ENCODE measurements at places on chromosomes 5 and 9.

- DNase-seq, result no peak
Measured at GRCh38 chr9:92405818-92406217, 1.4 kb upstream of the OGN start.

DNA sequence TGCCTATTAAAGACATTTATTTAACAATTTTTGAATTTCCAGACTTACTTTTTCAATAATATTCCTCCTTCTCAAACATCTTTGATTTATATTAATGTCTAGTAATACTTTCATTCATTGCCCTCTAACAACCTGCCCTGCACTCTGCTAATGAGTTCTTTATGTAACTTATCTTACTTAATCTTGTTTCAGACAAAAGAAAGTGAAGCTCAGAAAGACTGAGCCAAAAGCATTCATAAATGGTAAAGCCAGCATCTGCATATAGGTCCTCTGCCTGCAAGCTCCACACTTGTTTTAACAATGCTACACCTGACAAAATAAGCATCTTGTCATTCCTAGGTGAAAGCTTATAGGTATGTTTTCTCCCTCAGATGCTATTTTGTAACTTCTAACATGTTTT lies 2.4 kb upstream of the TNPO1 start:
- DNase-seq, result no peak

- no peak for DNase-seq
Measured at GRCh38 chr5:107541400-107541799, 129.3 kb downstream of the EFNA5 start.

DNA sequence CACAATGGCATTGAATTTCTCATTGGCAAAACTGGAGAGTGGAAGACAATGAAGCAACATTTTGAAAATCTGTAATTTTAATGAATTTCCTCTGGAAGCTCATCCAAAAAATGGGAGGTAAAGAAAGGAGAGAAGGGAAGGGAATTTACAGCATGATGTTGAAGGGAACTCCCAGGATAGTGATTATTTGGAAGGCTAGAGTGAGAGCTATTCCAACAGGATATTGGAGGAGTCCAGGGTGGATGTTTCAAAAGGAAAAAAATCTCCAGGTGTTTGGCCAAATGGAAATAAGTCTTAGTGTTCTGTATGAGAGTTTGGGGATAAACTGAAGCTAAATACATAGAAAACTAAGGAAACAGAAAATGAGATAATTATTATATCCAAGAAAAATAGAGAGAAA lies 106.2 kb downstream of the IZUMO3 start:
- no peak for DNase-seq

DNA sequence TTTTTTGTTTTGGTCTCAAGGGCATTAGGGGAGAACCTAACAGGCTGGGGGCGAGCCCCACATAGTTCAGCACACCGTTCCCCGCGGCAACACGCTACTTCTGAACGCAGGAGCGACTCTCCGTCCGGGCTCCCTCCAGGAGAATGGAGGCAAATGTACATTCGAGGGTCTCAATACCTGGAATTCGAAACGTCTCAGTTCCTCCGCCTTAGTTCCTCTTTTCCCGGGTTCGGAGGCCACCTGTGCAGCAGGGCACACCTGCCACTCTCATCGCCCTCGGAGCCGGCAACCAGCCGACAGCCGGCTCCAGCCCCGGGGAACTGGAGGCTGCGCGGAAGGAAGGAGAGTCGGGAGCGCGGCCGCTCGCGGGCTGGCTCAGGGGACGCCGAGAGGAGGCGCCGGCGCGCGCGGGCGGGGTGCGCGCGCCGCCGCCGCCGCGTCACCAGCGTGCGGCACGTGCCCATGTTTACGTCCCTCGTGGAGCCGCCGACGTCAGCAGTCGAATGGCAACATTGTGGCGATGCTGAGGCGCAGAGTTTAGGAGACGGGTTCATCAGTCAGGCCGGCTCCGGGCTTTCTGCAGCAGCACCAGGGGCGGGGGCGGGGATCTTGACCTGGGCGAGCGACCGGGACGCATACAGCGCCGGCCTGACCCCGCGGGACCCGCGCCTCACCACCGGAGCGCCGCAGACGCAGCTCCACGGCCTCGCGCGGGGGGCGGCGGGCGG lies at the start of gene JMY:
Gene JMY, plus strand, starts transcription at position 498 of the 728 bp plus-strand sequence. CDS start 520 bp downstream, outside the sequence.
- peak; percentile 87 for DNase-seq

GRCh38 chr5:40571729-40572128 lies 108.0 kb upstream of the PTGER4 start:
- DNase-seq, result no peak

- DNase-seq, result no peak
Measured at GRCh38 chr5:132411304-132412013, 41.9 kb downstream of the SLC22A5 start.

GRCh38 chr9:134812343-134812673 lies 68.3 kb upstream of the FCN2 start:
- DNase-seq, result no peak

- no peak for DNase-seq
Measured at GRCh38 chr9:79325501-79325900, 246.3 kb upstream of the TLE4 start.

- DNase-seq, result no peak
Measured at GRCh38 chr9:87370049-87370685, 127.5 kb upstream of the DAPK1 start.

DNA sequence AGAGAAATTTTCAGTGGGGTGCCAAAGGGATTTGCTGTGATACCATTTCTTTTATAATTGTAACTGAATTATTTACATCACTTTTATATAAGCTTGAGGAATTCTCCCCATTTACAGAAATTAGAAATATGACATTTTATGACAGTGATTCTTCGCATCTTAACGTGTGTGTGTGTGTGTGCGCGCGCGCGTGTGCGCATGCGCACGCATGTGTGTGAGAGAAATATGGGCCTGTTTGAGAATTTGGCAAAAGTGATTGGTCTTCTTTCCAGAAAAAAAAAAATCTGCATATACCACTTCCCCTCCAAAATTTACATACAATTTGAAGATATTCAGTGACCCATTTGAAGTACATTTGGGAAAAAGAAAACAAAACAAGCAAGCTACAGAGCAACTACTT lies 190.7 kb upstream of the PDE4D start:
- no peak for DNase-seq

DNA sequence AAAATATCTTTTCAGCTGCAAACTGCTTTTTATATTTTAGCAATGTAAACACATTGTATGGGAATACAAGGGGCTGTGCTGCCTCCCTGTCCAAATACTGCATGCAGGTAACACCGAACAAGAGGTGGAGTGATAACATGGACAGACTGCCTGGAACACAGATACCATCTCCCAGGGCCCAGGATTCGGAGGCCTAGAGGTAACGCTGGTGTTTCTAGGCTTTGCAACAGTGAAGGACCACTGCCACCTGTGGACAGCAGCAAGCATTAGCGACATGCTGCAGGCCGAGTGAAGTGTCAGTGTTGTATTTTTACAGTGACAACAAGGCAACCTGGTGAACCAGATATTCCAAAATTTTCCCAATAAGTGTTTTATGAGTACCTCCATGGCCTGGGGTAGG lies 379.1 kb downstream of the DMRT2 start:
- peak; percentile 44 for DNase-seq

DNA sequence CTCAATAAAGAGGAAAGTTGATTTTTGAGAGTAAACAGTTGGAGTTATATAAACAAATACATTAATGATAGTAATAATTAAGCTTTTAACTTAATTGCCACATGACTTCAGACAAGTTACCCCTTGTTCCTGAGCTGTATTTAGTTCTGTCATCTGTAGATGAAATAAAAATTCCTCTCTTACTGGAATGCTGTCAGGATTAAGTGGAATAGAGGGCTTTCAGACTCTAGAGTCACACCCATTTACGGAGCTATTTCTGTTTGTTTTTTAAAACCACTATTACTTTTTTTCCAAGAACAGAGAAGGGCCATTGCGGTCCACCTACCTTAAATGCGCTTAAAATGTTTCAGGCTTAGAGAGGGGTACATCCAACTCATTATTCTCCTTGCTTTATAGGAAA lies 170.6 kb downstream of the CHSY3 start:
- no peak for DNase-seq

GRCh38 chr5:14397717-14398116 lies 183.9 kb upstream of the OTULINL start:
- no peak for DNase-seq

- no peak for DNase-seq
Measured at GRCh38 chr5:67141644-67142043, 55.0 kb downstream of the CD180 start.

DNA sequence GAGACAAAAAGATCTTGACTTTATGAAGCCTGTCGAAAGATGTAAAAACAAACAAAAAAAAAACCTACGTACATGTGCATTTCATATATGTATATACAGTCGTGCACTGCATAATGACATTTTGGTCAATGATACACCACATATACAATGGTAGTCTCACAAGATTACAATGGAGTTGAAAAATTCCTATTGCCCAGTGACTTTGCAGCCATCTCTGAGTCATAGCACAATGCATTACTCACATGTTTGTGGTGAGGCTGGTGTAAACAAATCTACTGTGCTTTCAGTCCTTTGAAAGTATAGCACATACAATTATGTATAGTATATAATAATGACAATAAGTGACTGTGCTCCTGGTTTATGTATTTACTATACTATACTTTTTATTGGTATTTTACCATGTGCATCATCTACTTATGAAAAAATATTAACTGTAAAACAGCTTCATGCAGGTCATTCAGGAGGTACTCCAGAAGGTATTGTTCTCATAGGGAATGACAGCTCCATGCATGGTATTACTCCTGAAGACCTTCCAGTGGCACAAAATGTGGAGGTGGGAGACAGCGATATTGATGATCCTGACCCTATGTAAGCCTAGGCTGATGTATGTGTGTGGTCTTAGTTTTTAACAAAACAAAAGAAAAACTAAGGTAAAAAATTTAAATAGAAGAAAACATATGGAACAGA lies 73.7 kb upstream of the FST start:
- DNase-seq, result peak; percentile 84

- peak; percentile 21 for DNase-seq
Measured at GRCh38 chr5:80711938-80712337, 57.2 kb upstream of the DHFR start.

GRCh38 chr9:134730761-134731496 lies 89.3 kb downstream of the COL5A1 start:
- DNase-seq, result no peak

DNA sequence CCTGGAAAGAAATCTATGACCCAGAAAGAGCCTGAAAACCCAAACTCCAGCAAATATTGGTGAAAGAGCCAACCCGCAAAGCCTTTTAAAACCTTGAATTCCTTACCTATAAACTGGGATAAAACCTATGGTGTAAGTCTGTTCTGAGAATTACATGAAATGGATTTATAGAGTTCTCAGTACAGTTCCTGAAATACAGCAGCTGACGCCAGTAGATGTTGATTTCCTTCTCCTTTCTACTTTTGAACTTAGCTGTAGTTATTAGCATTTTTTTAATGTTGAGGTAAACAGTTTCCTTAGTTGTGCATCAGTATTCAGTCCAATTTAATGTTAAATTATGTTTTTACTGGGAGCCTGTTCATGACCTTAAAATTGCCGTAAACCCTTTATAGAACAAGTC lies 3.7 kb downstream of the SPIN1 start:
- DNase-seq, result no peak

GRCh38 chr5:175133185-175133584 lies 310.8 kb downstream of the DRD1 start:
- DNase-seq, result no peak

Measured in SW480 (cell line).